ENCODE measurements at places on chromosomes 4 and X. TPM values are rescaled to one million over a fixed set of nuclear protein-coding genes. Genes with fewer than 3 reads are reported as not detected.

DNA sequence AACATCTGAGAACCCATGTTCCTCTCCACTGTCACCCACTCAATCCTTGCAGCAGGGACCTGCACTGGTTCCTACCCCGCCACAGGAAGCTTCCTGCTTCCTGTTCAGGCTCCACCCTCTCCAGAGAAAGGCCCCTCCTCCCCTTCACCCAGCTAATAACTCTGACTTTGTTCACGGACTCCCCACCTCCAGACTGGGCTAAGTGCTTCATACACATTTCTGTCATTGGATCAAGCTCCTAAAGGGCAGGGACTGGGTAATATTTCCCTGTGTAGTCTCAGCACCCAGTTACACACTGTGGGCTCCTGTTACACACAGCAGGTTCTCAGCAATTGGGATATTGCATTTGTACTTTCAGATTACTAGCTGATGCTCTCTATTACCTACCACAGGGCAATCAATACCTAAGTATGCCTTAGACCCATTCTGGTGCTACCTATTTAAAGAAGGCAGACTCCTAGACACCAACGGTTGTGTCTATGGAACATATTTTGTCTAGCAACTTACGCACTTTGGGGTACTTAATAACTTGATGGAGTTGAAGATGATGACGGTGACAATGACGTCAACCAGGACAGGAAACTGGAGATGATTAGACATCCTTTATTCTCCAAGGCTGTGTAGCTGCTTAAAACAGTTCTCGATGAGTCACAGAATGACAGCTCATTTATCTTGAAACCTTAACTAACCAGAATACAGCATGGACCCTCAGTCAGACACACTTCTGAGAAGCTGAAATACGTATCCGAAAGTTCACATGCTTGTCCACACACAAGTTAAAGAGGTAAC is 58.1 kb downstream of the MAML3 start:
- DNase-seq = no peak

DNA sequence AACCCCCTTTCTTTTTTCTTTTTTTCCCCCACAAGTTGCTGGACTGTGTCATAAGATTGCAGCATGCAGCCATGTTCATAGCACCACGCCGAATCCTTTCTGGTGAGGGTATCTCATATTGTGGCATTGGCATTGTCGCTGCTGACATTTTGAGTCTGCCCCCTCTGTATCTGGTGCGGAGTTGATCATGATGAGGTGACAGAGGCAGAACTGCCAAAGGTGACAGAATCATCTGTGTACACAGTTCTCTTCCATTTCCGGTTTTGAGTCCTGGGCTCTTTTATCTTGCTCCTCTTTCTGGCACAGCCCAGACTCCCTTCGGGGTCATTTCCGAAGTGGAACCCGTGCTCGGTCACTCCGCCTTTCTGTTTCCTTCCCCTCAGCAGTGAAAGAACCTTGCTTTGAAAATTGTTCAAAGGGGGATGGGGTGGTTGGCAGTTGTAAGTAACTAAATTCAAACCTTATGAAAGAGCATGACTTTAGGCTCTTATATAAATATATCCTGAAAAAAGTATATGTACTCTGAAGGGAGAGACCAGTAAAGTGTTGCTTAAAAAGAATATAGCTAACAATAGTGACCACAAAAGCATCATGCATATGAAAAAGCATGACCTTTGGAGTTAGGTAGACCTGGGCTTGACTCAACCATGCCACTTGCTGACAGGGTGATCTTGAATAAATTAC is 55.0 kb upstream of the BMP2K start:
- DNase-seq = no peak

DNA sequence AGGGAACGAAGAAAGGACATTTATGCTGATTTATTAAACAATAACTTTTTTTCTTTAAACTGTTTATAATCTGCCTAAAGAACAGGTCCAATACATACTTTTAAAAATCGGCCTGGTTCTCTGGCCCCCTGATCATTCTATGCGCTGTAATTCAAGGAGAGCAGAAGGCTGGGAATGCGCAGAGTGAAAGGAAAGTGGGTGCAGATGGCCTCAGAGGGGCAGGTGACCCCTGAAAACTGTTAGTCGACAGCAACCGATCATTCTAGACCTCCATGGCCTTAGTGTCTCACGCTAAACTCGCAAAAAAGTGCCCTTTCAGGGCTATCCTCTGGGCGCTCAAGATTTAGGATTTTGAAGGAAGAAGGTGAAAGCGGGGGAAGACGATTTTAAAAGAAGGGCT is 2.2 kb downstream of the PDE5A start:
- DNase-seq = no peak

CXorf49 gene
- not detected for total RNA-seq

- DNase-seq = peak; percentile 8
These were observed 126.5 kb downstream of the KIT start for GRCh38 chr4:54784161-54784671.

Measured in G401 (cell line).